Amygdala (tissue), 56 donors: ENCODE measurements at places on chromosomes 2 and 18.

- DNase-seq, result no peak
These were observed 8.1 kb downstream of the RAB31 start for GRCh38 chr18:9715978-9716774.

GRCh38 chr2:105308382-105309146 lies 21.0 kb downstream of the TGFBRAP1 start:
- DNase-seq, result no peak

DNA sequence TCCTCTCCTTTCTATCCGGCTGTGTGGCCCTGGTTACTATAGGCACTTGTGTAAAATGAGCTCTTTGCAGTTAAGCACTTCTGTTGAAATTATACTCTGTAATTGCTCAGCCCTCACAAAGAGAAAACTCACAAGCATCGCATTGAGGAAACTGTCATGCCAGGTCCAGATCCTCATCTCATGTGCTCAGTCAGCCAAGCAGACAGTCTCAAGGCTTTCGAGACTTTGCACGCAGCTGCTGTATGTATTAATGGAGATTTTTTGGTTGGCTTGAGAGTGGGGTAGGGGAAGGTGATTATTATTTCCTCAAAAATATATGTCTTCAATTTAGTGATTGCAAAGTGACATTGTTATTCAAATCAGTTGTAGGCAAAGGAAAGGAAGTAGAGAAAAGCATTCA lies 33.0 kb upstream of the PHLPP1 start:
- no peak for DNase-seq

DNA sequence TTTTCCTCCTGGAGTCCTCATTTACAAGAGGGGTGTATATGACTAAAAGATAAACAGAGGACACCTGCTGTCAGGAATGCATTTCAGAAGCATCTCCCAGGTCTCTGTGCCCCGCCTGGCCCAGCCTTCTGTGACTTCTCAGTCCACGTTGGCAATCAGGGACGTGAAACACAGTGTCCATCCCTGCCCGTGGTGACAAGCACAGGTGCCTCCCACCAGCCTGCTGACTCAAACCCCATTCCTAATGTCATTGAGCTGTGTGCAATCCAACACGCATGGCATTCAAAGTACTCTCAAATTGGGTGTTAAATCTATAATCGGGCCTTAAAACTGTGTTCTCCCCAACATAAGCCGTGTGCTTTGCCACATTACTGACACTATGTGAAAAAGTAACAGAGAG lies 343.2 kb downstream of the EIPR1 start:
- DNase-seq, result no peak

- DNase-seq, result no peak
These were observed 104.3 kb downstream of the KYNU start for GRCh38 chr2:142981756-142982155.

DNA sequence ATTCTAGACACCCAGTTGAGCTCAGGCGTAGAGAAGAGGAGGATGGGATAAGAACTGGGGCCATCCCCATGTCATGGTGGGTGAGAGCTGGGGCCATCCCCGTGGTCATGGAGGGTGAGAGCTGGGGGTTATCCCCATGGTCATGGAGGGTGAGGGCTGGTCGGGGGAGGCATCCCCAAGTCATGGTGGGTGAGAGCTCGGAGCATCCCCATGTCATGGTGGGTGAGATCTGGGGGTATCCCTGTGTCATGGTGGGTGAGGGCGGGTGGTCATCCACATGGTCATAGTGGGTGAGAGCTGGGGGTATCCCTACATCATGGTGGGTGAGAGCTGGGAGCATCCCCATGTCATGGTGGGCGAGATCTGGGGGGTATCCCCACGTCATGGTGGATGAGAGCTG lies 52.5 kb downstream of the IL1RL2 start:
- DNase-seq, result no peak

DNA sequence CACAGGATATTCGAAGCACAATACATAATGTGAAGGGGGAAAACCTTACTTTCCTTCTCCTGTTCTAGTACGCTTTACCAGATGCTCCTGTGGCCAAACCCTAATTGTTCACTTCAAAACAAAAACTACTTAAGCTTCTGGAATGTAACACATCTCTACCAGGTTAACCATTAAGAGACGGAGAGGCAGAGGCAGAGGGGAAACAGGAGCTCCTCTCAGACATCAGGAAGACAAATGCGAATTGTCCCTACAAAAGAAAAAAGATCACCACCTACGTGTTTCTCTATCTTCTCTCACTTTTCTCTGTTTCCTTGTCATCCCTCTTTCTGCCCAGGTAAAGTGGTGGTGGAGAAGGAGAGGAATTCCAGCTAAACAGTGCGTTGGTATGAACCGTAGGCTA lies 266.8 kb downstream of the NRXN1 start:
- no peak for DNase-seq

DNA sequence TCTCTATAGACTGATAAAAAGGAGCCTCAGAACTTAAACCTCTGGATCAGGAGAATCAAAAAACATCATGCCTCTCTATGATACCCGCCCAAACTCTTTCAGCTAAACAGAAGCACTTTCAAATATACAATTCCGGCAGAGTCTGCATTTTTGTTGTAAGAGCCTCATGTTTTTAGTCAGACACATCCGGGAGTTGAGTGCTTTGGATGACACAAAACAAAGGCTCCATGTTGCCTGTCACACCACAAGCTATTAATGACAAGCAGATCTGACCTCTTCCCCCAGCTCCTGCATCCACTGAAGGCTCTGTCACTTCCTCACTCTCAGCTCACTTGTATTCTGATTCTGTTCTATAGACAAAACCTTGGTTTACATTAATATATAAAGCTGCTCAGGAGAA lies 33.2 kb downstream of the SLC38A11 start:
- DNase-seq, result no peak

- no peak for DNase-seq
These were observed 244.9 kb downstream of the HDAC4 start for GRCh38 chr2:239155806-239156480.

- DNase-seq, result peak; percentile 32
These were observed 28.9 kb downstream of the EIPR1 start for GRCh38 chr2:3348767-3349166.

DNA sequence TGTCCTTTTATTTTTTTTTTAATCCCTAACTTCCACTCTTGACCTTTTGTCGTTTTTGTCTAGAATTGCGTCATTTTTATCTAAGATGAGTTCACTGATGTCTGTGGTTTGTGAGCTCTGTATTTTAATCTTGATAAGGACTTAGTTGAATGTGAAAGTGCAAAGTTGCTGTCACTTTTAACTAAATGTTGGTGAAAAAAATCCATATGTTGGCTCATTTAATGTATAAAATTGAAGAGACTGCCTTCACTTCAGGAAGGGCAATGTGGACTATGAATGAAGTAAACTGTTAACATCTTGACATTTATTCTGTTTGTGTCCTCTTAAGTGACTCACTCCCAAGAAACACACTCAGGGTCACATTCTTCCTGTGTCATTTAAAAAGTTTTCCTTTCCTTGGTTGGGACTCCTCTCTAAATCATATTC lies 256.6 kb upstream of the RASGRP3 start:
- DNase-seq, result no peak

- no peak for DNase-seq
These were observed 15.6 kb upstream of the ACTG2 start for GRCh38 chr2:73877071-73877802.

- DNase-seq, result no peak
These were observed 668.1 kb downstream of the CNTNAP5 start for GRCh38 chr2:124693156-124693555.

DNA sequence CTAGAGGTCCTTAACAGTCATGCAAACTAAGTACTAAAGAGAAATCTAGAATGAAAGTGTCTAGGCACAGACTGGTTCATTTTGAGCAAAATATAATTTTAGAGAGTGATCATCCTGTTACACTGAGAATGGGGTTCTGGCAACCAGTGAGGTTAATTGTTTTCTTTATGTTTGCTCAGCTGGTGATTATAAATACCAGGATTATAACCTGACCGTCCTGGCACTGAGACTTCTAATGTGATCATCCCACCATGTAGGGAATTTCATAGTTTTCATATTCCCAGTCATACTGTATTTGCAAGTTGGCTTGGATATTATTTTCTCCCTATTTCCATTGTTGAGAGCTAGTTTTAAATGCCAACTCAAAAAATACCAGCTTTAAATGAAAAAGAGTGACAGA lies 852.5 kb upstream of the LRATD1 start:
- no peak for DNase-seq

- no peak for DNase-seq
These were observed 22.6 kb upstream of the CXXC1 start for GRCh38 chr18:50310080-50310479.

GRCh38 chr2:212532585-212532984 lies 6.0 kb downstream of the ERBB4 start:
- DNase-seq, result no peak

DNA sequence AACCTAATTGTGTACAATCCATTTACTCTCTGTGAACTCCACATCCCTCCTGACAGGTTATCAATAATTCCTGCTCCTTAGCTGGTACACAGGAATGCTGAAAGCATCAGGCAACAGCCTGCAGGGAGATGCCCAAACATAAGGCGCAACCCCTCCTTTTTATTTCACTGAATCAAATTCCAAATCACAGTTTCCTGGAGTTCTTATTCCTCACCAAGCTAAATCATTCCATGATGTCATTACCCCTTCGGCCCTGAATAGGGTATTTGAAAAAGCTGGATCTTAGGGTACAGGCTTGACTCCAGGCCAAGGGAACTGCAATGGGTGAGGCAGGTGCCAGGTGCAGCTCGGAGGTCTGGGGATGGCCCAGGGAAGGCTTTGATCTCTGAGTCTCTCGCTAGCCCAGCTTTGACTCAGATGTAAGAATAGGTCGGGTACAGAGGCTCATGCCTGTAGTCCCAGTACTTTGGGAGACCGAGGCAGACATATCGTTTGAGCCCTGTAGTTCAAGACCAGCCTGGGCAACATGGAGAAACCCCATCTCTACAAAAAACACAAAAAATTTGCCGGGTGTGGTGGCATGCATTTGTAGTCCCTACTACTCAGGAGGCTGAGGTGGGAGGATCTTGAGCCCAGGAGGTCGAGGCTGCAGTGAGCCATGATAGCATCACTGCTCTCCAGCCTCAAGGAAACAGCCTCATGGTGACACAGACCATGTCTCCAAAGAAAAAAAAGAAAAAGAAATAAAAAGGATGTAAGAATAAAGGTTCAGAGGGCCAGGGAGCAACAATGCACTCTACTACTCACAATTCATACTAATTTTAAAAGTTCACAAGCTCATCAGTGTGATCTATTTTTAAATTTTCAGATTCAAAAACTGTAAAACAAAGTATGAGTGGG lies 6.8 kb downstream of the FHL2 start:
- DNase-seq, result no peak

GRCh38 chr2:40485854-40486253 lies 34.0 kb upstream of the SLC8A1 start:
- DNase-seq, result no peak

DNA sequence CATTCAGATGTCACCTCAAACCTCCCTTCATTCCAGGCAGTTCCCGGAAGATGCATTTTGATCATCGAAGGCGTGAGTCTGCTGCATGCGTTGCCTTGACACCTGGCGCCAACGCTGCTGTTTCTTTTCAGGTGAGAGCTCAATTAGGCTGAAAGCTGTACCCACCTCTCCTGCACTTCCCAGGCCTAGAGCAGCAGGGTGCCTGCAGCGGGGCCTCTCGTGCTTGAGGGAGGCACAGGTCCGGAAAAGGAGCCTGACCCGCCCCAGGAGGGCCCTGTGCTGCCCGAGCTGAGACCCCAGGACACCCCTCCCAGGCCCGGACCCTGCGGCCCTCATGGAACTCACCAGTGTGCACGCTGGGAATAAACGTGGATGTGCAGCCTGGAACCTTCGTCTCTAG lies 31.4 kb upstream of the KCNG2 start:
- DNase-seq, result no peak

- DNase-seq, result no peak
These were observed 138.5 kb downstream of the MEP1B start for GRCh38 chr18:32328379-32328778.

DNA sequence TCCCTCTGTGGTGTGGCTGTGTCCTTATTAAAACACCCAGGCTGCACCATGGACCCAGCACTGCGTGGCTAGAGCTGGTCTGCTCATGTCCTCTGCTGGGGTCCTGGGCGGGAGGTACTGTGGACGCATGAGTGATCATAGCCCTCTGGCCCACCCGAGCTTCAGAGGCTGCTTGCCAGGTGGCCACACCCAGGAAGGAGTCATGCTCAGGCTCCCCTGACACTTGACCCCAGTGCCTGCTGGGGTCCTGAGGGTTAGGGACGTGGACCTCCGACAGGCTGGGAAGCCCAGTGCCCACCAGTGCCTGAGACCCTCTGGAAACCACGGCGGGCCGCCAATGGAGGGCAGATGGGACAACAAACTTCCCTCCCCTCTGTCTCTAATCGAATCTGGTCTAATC lies 66.3 kb upstream of the HS6ST1 start:
- DNase-seq, result no peak

DNA sequence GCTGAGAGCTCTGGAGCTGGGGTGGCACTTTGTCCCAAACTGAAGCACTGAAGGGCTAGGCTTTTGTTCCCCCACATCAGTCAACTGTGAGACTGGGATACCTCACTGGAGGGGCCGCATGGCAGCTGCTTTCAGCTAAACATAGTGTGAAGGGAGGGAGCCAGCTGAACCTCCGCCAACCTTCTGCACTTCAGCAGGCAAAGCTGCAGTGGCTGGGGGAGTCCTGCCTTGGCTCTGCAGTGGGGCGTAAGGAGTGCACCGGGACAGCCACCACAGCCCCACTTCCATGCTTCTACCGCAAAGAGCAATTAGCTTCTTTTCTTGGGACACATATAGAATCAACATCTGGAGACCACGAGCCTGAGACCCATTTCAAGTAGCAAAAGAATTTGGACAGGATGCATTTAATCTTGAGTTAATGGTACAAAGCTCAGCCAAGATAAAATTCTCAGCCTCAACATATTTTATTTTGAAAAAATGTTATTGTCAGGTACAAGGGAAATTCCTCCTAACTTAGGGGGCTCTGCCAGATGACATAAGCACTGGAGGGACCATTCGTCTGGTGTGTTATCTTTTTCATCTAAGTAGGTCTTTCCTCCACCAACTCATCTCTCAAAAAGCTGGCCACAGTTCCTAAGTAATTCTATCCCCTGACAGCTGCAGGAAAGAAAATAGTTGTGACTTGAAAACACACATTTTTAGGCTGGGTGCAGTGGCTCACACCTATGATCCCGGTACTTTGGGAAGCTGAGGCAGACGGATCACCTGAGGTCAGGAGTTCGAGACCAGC lies 25.6 kb upstream of the MYCN start:
- DNase-seq, result no peak

- peak; percentile 51 for DNase-seq
These were observed 585 bp upstream of the MOB1A start for GRCh38 chr2:74179063-74179865.

DNA sequence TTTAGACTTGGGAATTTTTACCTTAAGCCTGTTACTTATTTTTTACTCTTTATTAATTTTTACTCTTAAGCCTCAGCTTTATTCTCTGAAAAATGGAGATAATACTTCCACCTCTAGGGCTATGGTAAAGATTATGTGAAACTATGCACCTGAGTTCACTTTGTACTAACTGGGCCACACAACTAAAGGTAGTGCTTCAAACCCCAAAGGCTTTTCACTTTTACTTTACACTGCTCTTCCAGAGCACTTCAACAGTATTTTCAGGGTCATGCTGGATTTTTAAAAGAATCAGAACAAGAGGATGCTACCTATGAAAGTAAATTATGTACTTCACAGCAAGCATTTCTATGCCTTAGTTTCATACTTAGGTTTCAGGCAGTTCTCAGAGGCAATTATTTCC lies 27.8 kb downstream of the MEX3C start:
- DNase-seq, result no peak
